ENCODE measurements at places on chromosomes 5 and 9. TPM values are rescaled to one million over a fixed set of nuclear protein-coding genes. Genes with fewer than 3 reads are reported as not detected.

GRCh38 chr9:127569886-127570401 lies 42.1 kb upstream of the STXBP1 start:
- DNase-seq: no peak

- no peak for DNase-seq
Observed at GRCh38 chr5:94691949-94692348, 73.5 kb downstream of the SLF1 start.

DNA sequence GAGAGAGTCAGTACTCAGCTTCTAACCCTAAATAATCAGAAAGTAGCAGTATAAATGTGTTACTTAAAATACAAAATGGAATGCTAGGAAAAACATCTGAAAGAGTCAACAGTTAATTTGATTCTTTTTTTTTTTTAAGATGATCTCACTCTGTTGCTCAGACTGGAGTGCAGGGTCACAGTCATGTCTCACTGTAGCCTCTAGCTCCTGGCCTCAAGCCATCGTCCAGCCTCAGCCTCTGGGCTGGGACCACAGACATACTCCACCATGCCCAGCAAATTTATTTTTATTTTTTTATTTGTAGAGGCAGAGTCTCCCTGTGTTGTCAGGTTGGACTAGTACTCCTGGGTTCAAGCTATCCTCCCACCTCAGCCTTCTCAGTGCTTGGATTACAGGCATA lies 424.9 kb downstream of the IRX2 start:
- DNase-seq: no peak

GRCh38 chr5:3321923-3322322 lies 273.7 kb upstream of the IRX1 start:
- no peak for DNase-seq

DNA sequence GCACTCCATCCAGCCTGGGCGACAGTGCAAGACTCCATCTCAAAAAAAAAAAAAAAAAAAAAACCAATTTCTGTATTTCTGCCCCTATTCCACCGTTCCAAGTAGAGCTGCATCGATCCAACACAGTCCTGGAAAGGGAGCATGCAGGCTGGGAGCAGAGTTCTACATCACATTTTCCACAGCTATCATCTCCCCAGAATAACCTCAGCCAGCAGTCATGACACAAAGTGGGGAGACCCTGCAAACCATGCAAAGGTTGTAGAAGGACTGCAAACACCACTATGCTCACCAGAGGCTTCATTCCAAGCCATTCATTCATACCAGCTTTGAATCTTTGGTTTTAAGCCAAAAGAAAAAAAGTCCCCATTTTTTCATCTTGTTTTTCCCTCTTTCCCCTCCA lies 20.8 kb upstream of the ZNF354A start:
- DNase-seq: no peak

DNA sequence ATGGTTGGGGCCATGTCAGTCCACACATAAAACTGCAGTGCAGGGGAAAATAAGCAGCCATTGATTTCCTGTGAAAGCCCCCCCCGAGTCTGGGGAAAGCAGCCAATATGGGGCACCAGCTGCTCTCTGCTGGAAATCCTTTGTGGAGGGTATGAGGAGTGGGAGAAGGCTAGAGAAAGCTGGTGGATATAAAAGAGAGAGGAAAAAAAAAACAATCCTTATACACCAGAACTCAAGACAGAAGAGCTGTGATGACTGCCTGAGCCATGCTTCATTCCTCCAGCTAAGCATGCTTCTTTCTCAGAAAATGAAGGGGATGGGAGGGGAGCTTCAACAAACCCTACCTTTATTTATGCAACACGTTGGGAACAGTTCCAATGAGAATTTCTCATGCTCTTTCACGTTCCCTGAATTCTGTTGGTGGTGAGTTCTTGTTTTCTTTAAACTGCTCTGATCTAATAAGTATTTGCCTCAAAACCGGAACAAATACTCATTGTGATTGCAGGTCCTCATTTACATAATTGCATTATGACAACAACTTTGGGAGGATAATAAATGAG lies 688.0 kb upstream of the SEMA6A start:
- DNase-seq: no peak

GRCh38 chr9:110076894-110077725 lies 130.8 kb downstream of the C9orf152 start:
- DNase-seq: no peak

DNA sequence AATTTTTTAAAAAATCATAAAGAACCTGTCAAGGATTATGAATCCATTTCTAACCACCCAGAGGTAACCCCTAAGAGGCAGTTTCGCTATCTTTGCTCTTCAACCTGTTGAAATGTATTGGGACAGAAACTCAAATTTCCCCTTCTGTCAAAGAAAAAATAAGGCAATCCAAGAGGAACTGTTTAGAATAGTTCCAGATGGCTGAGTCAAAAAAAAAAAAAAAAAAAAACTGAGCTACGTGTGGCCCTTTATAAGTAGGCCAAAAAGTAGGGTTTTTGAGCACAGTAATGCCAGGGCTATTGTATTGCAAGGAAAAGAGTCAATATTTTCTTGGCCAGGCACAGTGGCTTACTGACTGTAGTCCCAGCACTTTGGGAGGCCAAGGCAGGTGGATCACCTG lies 94.9 kb downstream of the RAD23B start:
- DNase-seq: no peak

SEMA5A gene
- total RNA-seq: 57.0 TPM

ORM2 gene
- not detected for total RNA-seq

ROR2 gene
- 16.7 TPM for total RNA-seq

RASGRF2 gene
- total RNA-seq: 11.7 TPM

Data from ureter (tissue), 1 donor.